IMR-90 (cell line): ENCODE measurements at places on chromosomes 5 and 9. TPM values are rescaled to one million over a fixed set of nuclear protein-coding genes. Genes with fewer than 3 reads are reported as not detected.

- no peak for DNase-seq
These were observed 342.6 kb downstream of the DMAC1 start for GRCh38 chr9:7456793-7457530.

DNA sequence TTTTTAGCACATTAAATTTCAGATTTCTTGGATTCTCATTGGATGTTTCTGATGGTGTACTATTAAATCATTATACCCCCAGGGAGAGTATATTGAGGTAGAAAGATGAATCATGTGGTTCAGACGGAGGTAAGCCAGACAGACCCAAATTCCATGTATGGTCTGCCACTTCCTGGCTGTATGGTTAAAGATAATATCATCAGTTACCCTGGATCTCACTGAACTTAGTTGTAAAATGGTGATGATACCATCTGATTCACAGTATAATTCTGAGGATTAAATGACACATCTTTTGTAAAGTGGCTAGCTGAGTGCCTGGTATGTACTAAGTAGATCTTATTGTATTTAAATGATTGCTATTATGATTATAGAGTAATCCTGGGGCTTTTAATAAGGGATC lies 9.3 kb downstream of the SLC27A6 start:
- no peak for DNase-seq

DNA sequence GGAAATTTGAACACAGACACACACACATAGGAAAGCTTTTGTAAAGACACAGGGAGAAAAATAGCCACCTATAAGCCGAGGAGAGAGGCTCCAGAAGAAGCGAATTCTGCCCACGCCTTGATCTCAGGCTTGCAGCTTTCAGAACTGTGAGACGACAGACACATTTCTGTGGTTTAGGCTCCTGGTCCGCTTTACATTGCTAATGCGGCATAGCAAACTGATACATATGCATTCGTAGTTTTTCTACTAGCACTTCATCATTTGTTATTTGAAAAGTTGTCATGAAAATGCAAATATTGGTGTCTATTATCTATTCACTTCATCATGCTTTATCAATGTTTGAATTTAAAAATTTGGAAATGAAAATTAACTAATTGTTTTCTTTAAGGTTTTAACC lies 674.9 kb downstream of the SEMA5A start:
- no peak for DNase-seq

DNA sequence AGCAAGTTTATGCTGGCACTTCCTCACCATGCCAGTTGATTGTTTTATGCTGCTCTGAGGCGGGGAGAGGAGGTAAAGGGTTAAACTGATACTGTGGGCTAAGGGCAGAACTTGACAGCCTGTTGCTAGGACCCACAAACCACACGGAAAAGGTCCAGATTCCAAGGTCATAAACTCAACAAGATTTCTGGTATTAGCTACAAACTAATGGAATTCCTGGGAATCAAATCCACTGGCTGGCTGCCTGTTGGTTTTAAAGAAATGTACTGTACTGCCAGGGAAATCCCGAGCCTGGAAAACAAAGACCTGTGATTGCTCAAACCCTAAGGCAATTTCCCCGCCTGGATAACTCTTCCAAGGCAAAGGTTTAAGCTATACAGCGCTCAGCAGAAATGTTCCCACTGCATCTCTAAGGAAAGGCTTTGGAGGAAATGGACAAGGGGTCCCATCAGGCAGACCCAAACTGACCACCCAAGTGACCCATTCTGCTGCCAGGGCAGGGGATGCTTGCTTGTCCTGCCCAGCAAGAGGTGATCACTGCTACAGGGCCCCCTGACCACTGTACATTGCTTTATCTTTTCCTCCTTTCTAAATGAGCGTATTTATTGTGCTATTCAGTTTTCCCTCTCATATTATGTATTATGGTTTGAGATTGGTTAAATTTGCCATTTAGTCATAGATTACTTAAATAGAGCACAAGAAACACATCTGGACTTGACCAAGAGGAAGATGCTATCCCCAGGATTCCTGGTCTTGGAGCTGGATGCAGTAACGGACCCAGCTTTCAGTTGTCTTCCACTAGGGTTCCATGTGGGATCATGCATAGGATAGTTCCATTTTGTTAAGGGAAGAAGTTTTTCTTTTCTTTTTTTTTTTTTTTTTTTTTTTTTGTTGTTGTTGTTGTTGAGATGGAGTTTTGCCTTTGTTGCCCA lies 124.3 kb downstream of the SUSD1 start:
- DNase-seq = peak; percentile 97

- no peak for DNase-seq
These were observed 63.4 kb upstream of the WWC1 start for GRCh38 chr5:168227973-168228615.

DNA sequence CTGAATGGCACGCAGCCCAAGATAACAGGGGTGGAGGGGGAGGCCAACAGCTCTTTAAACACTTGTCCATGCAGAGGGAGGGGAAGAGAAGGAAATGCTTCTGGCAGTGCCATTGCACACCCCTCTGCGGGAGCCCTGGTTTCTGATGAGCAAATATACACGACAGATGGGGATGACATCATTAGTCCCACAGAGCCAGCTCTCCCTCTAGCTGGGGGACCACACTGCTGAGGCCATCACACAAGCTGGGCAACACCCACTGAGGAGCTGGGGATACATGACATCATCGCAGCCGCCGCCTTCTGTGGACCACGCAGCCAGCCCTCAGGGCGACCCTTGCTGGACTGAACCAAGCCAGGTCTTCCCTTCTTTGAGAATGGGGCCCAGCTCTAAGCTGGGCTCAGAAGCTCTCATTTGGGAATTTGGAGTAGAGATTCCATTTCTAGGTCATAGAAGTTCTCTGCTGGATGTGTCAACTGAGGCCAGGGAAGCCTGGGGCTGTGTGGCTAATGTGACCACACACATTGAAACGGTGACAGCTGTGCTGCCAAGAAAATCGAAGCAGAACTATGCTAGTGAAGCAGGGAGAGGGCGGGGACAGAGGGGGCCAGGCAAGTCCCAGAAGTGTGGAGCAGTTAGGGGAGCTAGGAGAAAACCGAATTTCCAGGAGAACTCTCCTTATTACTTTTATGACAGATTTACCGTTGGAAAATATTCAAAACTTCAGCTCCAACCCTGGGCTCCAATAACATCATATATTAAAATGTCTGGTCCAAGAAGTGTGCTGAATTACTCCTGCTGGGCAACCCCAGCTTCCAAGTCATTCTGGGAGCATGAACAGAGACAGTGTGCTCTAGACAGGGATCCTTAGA lies 79.5 kb downstream of the PRRT1B start:
- peak; percentile 40 for DNase-seq

DNA sequence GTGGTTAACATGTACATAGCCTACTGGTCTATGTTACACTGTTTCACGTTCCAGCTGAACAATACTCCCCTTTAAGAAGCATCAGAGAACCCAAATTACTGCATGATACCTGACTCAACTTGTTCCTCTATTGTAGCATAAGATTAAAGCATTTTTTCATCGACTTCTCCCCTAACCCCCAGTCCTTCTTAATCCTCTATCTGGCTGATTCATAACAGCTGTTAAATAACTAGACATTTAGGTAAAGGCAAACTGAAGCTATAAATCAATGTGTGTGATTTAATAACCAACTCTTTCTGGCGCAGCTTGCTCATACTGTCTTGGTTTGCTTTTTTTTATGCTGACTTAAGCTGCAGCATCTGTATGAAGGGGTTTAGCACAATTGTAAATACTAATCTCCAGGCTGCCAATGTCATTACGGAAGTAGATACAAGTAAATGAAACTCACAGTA lies 94.2 kb upstream of the MTAP start:
- no peak for DNase-seq

DNA sequence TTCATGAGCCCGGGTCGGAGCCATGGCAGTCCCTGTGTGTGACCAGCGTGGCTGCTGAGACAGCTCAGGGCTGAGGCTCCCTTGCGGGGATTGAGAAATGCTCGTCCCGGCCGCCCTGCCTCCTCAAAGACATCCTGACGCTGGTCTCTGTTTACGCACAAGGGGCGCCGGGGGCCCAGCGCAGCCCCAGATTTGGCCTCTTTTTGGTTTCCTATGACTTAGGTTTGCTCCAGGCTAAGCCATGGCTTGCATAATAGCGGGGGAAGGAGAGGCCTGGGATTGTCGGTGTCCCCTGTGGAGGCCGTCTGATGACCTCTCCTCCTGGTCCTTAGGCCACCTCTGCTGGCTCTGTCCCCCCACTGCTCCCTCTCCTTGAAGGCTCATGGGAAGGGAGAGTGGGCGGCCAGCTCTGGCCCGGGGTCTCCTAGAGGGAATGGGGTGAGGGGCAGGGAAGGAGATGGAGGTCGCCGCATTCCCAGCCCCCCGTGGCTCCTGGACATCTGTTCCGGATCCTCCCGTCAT lies 3.5 kb downstream of the LAMC3 start:
- DNase-seq = no peak

- no peak for DNase-seq
These were observed 240.5 kb upstream of the CHD1 start for GRCh38 chr5:99169309-99169708.

DNA sequence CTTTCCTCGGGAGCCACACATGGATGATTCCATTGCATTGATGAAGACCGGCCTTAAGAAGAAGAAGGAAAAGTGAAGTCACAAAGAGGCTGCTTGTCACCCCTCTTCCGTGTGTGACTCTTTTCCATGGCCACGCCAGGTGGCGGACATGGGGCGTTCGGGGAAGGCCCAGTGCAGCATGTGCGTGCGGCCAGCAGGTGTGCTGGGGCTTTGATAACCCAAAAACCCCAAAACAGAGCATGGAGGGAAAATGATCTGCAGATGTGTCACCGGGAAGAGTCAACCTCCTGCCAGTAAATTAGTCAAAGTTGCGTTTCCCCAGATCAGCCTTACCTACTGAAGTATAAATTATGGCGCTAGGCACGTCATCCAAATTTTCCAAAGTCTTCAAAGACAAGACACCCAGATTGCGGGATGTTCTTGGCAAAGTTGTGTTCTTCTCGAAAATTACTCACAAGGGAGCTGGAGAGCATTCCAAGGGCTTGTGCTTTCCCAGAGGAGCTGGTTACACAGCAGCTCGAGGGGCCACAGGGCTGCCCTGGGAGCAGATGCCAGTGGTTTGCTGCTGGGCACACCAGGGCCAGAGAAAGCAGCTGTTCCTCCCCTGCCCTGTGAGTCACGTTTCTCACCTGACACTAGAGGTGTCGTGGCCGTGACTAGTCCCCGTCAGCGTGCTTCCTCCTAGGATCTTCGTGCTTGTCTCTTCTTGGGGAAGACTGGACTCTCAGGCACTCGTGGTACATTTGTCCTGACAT lies 53.9 kb downstream of the IRX2 start:
- no peak for DNase-seq

The TSLP gene
- 0.28 and 0.54 TPM in 2 replicates for total RNA-seq

The DMRTA1 gene
- under 0.01 TPM in 2 replicates for total RNA-seq

The MAST4 gene
- 5.8 and 6.8 TPM in 2 replicates for total RNA-seq

The ASS1 gene
- 31.1 and 39.6 TPM in 2 replicates for total RNA-seq

The ZNF169 gene
- 2.7 and 4.4 TPM in 2 replicates for total RNA-seq

The FAM153A gene
- total RNA-seq = not detected in 2 replicates
